ENCODE measurements at places on chromosomes 7 and 10. TPM values are rescaled to one million over a fixed set of nuclear protein-coding genes. Genes with fewer than 3 reads are reported as not detected.

Gene GSDME
- 11.0 TPM for total RNA-seq

Gene CPVL
- not detected for total RNA-seq

Gene NACAD
- total RNA-seq = 0.05 TPM

Gene LRIT1
- not detected for total RNA-seq

- no peak for DNase-seq
These were observed 44.7 kb upstream of the GARS1 start for GRCh38 chr7:30549931-30550493.

Gene AKR1E2
- 6.6 TPM for total RNA-seq

Gene ATAD1
- 53.0 TPM for total RNA-seq

GRCh38 chr7:26853788-26854393 lies 10.5 kb downstream of the SKAP2 start:
- no peak for DNase-seq
